ENCODE measurements at places on chromosomes 16 and 17.

DNA sequence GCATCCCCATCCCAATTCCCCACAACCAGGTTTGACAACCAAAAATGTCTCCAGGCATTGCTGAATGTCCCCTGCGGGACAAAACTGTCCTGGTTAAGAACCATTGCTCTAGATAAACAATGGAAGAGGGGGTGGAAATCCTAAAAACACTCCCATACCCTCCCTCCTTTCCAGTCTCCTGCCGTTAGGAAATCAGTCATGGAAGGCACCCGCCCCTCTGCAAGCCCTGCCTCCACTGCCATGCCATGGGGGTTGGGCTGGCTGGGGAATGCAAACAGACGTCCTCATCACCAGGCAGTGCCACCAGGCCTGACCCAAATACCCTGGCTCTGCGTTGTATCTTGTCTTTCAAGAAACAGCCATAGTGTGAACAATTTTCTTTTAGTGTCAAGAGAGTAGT lies 57.5 kb downstream of the CYTH1 start:
- no peak for DNase-seq

GRCh38 chr16:7408700-7409365 lies 76.2 kb downstream of the RBFOX1 start:
- DNase-seq: no peak

DNA sequence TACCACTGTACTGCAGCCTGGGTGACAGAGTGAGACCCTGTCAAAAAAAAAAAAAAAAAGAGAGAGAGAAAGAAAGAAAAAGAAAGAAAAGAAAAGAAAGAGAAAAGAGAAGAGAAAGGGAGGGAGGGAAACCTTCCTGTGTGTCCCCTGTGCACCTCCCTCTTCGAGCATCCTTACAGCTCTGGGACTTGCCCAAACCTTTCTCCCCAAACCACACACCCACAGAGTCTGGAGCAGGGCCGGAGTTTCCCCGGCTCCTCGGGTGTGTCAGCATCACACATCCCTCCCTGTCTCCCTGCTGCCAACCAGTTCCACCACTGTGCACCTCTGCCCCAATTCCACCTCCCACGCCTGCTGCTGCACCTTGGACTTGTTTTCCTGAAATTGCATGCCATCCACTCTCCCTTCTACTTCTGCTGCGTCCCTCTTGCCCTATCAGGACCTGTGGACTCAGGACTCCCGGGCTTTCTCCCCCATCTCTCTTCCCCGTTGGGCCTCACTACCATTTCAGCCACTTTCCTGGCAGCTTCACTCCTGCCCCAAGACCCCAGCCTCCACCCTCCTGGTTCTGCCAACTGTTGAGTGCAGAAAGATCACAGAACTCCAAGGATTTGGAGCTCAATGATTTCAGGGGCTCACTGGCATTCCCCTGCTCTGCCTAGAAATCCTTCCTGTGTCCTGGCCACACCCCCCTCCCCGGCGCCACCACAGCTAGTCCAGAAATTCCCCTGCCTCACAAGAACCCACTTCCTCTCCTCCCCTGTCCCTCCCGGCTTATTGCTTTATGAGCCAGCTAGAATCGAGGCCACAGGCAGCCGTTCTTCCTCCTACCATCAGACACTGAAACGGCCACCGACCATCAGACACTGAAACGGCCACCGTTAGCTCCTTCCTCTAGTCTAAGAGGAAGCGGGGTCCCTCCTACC lies 3.7 kb upstream of the CDK3 start:
- DNase-seq: no peak

DNA sequence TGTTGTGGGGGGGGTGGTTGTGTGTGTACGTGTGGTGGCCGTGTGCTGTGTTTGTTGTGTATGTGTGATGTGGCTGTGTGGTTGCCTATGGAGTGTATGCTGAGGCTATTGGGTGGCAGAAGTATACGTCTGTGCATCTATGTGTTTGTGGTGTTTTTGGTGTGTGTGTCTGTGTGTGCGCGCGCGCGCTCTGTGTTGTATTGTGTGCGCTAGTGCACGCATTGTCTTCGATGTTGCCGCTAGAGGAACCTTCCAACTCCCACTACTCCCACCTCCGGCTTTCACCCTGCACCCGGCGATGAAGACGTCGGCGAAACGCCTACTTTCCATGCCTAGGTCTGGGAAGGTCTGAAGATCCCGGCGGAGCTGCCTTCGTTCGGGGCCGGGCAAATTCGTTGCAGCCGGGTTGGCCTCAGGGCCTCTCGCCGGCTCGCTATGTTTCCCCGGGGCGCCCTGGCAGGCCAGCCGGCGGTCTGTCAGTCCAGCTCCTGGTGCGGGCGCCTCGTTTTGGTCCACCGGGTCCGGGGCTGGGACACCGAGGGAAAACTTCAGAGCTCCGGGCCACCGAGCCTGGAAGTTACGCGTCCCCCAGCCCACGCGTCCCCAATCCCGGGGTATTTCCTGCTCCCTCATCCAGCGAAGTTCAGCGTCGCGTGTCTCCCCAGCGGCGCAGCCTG lies 5.2 kb upstream of the DLX4 start:
- no peak for DNase-seq

DNA sequence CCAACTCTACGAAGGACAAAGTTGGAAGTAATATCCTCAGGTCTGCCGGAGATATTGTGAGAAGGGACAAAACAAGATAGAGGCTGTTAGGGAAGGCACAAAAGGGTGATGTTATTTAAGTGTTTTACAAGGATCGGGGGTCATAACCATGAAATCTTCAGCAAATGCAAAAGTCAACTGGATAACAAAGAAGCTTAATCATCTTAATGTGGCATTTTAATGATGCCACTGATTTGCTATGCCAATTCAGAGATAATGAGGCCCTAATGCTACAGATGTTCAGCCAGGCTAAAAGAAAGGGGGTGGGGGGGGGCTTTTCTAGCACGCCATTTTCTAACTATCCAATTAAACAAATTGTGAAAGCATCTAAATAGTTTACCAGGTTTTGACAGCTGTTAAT lies 63.1 kb downstream of the IKZF3 start:
- no peak for DNase-seq

DNA sequence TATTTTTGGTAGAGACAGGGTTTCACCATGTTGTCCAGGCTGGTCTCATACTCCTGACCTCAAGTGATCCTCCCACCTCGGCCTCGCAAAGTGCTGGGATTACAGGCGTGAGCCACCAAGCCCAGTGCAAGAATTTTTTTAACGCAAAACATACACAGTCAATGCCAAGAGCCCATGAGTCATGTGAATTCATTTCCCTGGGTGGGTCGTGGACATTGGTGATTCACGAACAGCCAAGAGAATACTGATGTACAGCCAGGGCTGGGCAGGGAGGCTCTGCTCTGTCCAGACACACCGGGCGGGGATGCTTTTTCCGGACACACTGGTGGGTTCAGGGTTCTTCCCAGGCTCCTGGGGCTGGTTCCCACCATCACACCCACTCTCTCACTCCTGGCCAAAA lies 17.7 kb downstream of the SLC38A8 start:
- no peak for DNase-seq

DNA sequence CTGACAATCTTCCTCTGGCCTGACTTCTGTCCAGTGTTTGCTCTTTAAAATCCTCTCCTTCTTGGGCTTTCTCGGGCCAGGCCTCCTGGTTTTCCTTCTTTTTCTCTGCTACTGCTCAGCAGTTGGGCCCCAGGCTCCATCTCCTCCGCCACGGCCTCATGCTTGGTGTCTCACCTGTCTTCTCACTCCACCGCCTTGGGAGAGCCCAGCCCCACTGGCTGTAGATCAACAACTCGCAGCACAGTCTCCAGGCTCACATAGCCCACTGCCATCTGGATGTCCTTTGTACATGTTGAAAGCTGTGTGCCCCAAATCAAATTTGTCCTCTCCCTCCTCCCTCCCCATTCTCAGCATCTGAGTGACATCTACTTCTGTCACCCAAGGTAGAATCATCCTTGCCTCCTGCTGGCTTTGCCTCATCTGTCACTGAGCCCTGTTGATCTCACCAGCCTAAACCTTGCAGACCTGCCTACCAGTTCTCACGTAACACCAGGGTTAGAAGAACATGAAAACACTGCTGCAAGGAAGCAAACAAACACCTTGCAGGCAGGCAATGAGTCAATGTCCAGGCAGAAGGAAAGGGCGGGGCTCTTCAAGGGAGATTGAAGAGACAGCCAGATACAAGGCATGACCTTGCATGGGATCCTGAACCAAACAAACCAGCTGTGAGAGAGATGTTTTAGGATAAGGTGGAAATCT lies 103.2 kb upstream of the SMURF2 start:
- no peak for DNase-seq

- no peak for DNase-seq
Measured at GRCh38 chr17:63042256-63042812, 76.3 kb downstream of the TANC2 start.

GRCh38 chr16:55035956-55036355 lies 105.3 kb downstream of the IRX5 start:
- DNase-seq: no peak

DNA sequence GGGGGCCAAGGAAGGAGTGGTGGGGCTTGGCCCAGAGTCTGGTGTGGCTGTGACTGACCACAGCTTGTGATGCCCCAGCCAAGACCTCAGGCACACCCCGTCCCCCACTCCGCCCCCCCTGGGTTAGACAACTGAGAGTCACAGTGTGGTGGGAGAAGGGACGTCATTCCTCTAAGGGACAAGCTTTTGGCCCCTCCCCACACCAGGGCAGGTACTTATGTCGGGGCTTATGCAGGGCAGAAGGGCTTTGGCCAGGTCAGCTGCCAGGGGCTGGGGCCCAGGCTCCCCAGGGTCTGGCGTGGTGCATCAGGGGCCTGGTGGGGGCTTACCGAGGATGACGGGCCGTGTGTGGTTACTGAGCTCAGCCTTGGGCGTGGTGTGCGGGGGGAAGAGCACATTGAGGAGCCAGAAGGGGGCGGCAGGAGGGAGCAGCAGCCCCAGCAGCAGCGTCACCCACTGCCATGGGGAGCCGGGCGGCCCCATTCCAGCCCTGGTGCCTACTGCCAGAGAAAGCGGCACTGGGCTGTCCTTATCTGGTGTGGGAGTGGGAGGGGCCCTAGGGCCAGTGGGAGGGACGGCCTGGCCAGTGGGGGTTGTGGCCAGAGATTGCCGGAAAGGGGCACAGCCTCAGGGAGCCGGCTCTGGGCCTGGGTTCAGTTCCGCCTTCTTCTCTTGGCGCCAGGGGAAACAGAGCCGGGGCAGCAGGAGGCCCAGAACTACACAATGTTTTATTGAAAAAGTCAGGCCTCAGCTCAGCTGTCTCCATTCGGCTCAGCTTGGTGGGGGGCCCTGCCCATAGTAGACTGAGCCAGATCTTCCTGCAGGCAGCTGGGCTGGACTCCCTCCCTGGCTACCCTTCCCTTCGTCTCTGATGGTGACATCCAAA lies at the start of gene LCAT:
TSS of gene LCAT (minus strand) at position 502 of the 886 bp plus-strand sequence. CDS start at position 483, 19 bp downstream.
- no peak for DNase-seq

DNA sequence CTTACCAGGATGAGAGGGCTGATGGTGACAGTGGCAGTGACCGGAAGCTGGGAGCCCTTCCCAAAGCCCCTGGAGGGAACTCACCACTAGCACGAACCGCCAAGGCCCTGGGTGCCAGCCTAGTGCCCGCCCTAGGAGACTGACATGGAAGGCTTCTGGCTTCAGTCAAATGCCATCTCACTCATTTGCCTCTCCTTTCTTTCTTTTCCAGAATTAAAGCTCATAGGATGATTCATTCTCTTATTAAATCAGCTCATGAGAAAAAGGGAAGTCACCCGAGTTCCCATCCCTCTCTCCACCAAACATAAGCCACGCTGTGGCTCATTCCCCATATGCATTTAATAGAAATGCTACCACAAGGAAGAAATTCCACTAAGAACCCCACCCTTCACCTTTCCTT lies 12.1 kb downstream of the CUEDC1 start:
- DNase-seq: no peak

- DNase-seq: no peak
Measured at GRCh38 chr16:15037745-15038144, 18.1 kb downstream of the NTAN1 start.

- no peak for DNase-seq
Measured at GRCh38 chr17:44304651-44305050, 3.8 kb upstream of the RUNDC3A start.

DNA sequence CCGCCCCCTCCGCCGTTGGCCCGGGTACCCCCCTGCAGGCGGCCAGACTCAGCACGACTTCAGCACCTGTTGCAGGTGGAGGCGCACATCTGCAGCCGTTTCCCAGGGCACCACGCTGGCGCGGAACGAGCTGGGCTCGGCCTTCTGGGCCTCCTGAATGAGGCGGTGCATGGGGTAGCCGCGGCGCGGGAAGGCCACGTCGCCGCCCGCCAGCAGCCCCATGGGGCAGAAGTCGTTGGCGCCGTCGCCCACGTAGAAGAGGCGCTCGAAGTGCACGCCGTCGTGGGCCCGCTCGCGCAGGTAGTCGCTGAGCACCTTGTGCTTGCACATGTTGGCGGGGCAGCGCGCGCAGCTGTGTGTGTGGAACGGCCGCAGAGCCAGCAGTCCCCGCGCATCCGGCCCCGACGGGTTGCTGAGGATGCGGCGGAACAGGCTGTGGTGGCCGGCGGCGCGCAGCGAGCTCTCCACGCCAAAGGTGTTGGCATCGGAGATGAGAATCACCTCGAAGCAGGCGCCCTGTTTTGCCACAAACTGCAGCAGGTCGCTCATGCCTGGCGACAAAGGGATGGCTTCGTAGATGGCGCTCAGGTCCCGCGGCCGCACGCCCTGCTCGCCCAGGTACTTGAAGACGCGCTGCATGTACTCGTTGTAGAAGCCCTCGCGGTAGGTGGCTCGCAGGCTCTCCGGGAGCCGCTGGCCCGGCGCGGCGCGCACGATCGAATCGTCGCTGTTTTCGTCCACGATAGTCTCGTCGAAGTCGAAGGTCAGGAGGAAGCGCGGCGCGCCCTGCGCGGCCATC lies 6.2 kb downstream of the PHOSPHO1 start:
- no peak for DNase-seq

DNA sequence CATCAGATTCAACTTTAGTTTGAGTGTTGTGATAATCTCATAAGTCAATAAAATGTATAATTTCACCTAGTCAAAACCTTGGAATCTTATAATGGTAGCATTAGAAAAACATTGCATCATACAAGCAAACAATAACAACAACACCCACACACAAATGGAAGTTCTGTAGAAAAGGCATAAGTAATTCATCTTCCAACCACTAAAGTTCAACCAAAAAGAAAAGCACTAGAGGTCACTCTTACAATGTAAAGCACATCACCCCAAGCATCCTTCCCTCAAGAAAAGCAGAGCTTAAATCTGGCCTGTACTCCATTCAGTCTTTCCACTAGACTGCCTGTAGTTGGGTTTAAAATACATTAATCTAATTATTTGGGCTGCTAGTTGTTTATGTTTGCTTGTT lies 1.8 kb downstream of the CNTNAP4 start:
- DNase-seq: no peak

GRCh38 chr17:62767997-62768396 lies 40.1 kb downstream of the MARCHF10 start:
- no peak for DNase-seq

DNA sequence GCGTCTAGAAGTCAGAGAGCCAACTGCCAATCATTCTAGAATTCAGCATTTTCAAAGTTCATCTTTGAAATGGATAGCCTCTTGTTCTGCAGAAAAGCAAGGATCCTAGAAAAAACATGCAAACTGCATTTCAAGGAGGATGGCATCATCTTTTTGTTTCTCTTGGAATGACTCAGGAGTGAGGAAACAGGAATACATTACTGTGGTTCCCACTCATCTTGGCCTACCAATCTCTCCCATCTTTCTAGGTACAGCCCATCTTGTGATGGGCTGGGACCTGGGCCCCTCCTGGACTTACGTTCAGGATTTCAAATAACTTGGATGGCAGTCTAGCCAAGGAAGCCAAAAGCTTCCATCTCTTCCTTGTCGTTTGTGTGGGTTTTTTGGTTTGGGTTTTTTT lies 363.4 kb downstream of the CDH13 start:
- no peak for DNase-seq

Measured in HCT116 (cell line).